Muscle of leg (tissue), 16 donors: ENCODE measurements at places on chromosomes 11 and 22.

DNA sequence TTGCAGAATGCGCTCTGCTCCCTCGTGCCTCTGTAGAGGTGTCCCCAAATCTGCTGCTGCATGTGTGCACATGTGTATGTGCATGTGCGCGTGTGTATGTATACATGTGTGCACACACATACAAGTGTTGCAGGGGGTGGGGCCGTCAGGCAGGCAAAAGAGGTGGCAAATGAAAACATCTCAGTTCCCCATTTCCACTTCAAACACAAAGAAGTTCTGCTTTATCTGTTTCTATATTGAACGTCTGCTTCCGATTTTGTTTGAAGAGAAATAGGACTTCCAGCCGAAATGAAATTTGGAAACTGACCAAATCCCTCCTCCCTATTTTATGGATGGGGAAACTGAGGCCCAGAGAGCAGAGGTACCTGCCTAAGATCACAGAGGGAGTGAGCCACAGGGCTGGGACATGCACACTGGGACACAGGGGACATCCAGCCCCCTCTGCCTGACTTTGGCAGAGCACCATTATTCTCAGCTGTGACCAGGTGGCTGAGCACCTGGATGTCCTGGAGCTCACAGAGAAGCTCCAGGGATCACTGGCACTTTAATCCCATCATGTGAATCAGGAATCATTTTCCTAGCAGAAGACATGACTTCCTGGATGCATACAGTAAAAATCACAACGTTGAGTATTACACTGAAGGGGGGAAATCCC lies 41.2 kb upstream of the ALX4 start:
- no peak for DNase-seq
- no peaks in the 10 kb centered on the region for H3K4me1 ChIP-seq
- H3K27me3 ChIP-seq, result peaks cover 12% of the 10 kb centered on the region
- H3K36me3 ChIP-seq, result no peaks in the 10 kb centered on the region
- no peak overlapping the region for H3K4me3 ChIP-seq

GRCh38 chr11:46295312-46296058 lies 18.0 kb downstream of the CREB3L1 start:
- H3K4me1 ChIP-seq, result peaks cover 58% of the 10 kb centered on the region
- peak overlapping the region; percentile 82 for H3K27ac ChIP-seq
- peak; percentile 94 for DNase-seq

DNA sequence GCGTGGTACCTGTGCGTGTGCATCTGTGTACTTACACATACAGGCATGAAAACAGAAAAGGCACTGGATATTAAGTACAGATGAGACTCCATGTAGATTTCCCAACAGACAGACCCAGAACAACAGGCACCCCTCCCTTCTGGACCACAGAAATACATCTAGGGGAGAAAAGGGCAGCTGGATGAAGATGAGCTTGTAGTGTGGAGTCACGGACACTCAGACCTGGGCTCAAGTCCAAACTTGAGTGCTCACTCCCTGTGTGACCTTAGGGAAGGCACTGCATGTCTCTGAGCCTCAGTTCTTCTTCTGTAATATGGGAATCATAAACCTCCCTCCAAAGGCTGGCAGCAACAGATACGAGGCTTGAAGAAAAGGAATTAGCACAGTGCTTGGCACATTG lies 108.9 kb downstream of the GALNT18 start:
- no peaks in the 10 kb centered on the region for H3K36me3 ChIP-seq
- no peak overlapping the region for H3K4me3 ChIP-seq
- peaks cover 53% of the 10 kb centered on the region for H3K4me1 ChIP-seq
- H3K27me3 ChIP-seq, result no peaks in the 10 kb centered on the region

DNA sequence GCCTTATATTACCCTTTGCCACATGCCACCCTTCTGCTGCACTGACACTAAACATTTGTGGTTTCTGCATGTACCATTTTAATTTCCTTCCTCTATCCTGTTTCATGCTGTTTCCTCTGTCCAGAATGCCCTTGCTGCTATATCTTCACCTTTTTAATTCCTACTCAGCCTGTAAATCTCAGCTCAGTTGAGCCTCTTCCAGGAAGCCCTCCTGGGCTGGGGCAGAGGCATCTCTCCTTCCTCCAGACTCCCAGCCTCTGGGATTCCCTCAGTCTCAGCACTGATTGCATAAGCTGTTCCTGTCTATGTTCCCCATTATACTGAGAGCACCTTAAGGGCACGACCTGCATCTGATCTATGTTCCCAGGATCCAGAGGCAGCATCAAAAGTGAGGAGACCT lies 98.7 kb downstream of the RNF169 start:
- peaks cover 56% of the 10 kb centered on the region for H3K36me3 ChIP-seq
- no peaks in the 10 kb centered on the region for H3K27me3 ChIP-seq
- no peak overlapping the region for H3K4me3 ChIP-seq
- H3K27ac ChIP-seq, result no peak overlapping the region

- H3K27ac ChIP-seq, result no peak overlapping the region
- DNase-seq, result no peak
- no peak overlapping the region for H3K4me3 ChIP-seq
- H3K4me1 ChIP-seq, result peaks cover 24% of the 10 kb centered on the region
- no peaks in the 10 kb centered on the region for H3K36me3 ChIP-seq
These were observed 30.0 kb downstream of the PLEKHA7 start for GRCh38 chr11:16984229-16984628.

- H3K4me3 ChIP-seq, result no peak overlapping the region
- no peaks in the 10 kb centered on the region for H3K4me1 ChIP-seq
- no peak for DNase-seq
- H3K27ac ChIP-seq, result no peak overlapping the region
These were observed 21.1 kb upstream of the TENM4 start for GRCh38 chr11:79461666-79462645.

DNA sequence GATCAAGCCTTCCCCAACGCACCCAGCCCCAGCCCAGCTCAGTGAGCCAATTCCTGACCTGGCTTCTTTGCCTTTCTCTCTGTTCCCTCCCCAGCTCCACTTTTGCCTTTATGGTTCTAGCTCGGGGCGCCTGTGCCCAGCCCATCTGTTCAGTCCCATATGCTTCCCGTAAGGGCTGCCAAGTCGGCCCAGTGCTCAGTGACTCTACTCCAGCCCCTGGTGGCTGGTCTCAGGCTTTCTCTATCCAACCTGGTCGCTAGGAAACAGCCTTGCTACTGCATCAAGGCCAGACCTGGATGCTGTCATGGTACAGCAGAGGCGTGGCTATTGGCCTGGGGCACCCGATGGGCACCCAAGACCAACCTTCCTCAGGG lies 178.0 kb downstream of the DSCAML1 start:
- no peak overlapping the region for H3K4me3 ChIP-seq
- H3K27ac ChIP-seq, result no peak overlapping the region
- DNase-seq, result no peak
- H3K36me3 ChIP-seq, result no peaks in the 10 kb centered on the region
